Endothelial cell (in vitro differentiated cells): ENCODE measurements at places on chromosomes 5 and 9. TPM values are rescaled to one million over a fixed set of nuclear protein-coding genes. Genes with fewer than 3 reads are reported as not detected.

The CEL gene
- total RNA-seq = 4.2 TPM

The OTP gene
- total RNA-seq = not detected

The SEC16A gene
- total RNA-seq = 79.5 TPM

- H3K4me1 ChIP-seq = no peaks in the 10 kb centered on the region
- DNase-seq = no peak
- no peak overlapping the region for H3K27ac ChIP-seq
- no peak overlapping the region for H3K4me3 ChIP-seq
- no peaks in the 10 kb centered on the region for H3K27me3 ChIP-seq
- H3K36me3 ChIP-seq = no peaks in the 10 kb centered on the region
These were observed 35.6 kb downstream of the C9 start for GRCh38 chr5:39328731-39329130.

DNA sequence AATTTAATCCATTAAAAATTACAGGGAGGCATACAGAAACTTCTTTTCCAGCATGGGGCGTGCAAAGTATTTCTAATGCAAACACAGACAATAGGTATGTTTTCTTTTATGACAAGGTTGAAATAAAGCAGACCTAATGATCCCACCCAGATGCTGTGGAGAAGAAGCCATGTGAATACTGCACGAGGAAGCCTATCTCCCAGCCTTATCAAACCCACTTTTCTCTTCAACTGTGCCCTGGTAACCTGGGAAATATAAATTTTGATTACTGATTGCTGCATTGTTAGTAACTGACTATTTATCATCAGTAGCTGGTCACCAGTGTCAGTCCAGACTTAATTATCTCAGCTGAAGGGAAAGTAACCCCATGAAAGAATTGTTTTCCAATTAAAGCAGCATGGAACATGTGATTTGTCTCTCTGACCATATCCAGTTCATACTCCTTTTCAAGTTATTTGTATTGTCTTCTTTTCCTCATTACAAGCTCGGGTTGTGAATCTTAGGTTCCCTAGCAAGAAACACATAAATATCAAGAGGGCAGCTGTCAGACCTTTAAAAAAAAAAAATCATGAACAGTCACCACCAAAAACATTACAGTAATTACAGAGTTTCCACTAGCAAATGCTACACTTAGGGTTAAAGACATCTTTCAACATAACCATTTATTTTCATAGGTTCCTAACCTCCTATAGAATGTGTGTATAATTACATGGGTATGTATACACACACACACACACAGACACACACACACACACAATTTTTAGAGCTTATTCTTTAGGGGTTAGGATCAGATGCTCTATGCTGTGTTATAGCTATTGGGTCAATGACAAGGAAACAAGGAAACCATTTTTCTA is 50.3 kb downstream of the SEMA6A start:
- no peak overlapping the region for H3K4me3 ChIP-seq
- peaks cover 2% of the 10 kb centered on the region for H3K27me3 ChIP-seq
- H3K4me1 ChIP-seq = peaks cover 64% of the 10 kb centered on the region
- H3K36me3 ChIP-seq = peaks cover 5% of the 10 kb centered on the region
- DNase-seq = no peak

DNA sequence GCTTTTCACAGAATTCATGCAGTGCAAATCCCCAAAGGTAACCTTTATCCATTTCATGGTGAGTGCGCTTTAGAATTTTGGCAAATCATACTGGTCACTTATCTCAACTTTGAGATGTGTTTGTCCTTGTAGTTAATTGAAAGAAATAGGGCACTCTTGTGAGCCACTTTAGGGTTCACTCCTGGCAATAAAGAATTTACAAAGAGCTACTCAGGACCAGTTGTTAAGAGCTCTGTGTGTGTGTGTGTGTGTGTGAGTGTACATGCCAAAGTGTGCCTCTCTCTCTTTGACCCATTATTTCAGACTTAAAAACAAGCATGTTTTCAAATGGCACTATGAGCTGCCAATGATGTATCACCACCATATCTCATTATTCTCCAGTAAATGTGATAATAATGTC is 21.3 kb downstream of the PCA3 start:
- no peak overlapping the region for H3K27ac ChIP-seq
- H3K36me3 ChIP-seq = no peaks in the 10 kb centered on the region
- no peak for DNase-seq
- H3K27me3 ChIP-seq = no peaks in the 10 kb centered on the region

DNA sequence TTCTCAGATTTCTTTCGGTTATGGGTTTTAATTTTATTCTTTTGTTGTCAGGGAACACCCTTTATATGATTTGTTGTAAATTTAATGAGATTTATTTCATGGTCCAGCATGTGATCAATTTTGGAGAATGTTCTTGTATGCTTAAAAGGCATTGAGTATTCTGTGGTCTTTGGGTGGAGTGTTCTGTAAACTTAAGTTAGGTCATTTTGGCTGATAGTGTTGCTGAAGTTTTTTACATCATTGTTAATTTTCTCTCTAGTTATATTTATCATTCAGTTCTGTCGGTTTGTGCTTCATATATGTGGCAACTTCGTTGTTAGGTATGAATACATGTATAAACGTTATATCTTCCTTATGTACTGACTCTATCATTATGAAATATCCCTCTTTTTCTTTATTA is 55.5 kb downstream of the NIPBL start:
- DNase-seq = no peak
- no peaks in the 10 kb centered on the region for H3K36me3 ChIP-seq
- H3K4me3 ChIP-seq = no peak overlapping the region
- H3K4me1 ChIP-seq = peaks cover 7% of the 10 kb centered on the region

DNA sequence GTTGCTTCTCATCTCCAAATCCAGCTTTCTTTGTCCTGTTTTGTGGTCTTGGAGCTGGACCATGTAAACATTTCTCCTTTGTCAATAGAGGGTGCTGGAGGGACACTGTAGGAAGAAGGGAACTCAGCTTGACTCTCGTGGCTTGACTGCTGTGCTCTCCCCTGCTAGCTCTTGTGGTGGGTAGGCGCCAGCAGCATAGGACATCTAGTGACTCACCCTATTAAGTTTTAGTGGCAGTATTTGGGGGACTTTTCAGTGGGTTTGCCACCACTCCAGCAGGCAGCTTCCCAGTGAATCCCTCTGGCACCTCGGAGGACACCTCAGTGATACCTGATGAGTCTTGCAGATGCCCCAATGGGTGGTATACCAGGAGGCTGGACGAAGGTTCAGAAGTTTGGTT is 97.8 kb downstream of the TSSK1B start:
- H3K27ac ChIP-seq = no peak overlapping the region
- peaks cover 4% of the 10 kb centered on the region for H3K4me1 ChIP-seq
- no peaks in the 10 kb centered on the region for H3K36me3 ChIP-seq

DNA sequence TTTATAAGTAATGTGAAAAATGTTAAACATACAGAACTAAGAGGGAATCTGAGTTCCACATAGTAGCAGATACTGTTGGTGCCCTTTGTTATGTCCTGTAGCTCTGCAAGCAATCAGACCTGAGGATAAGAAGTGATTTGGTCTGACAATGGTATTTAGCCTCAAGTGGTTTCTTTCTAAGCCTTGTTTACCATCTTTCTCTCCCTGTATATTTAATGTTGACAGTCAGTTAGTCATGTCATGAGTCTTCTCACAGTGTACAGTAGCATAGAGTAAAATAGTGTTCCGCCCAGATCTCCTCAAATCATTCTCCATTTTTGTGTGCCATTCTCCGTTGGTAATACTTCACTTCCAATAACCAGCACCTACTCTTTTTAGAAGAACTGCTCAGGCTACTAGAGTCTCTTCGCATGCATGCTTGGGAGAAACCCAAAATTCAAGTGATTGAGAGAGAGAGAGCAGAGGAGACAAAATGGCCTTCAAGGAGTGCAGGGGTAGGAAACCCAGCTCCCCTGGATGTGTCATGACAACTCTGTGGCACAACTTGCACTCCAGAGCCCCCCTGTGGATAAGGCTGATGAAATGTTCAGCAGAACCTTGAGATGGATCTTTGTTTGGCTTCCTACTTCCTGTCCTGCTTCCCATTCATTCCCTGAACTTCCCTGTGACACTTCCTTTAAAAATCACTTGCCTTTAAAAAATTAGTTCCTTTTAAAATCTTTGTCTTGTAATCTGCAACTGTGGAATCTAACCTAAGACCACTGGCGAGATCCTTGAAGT is 129.2 kb upstream of the FST start:
- no peaks in the 10 kb centered on the region for H3K27me3 ChIP-seq
- H3K27ac ChIP-seq = peak overlapping the region; percentile 4
- peak; percentile 8 for DNase-seq
- peaks cover 22% of the 10 kb centered on the region for H3K4me1 ChIP-seq
- H3K36me3 ChIP-seq = no peaks in the 10 kb centered on the region
- H3K4me3 ChIP-seq = no peak overlapping the region

DNA sequence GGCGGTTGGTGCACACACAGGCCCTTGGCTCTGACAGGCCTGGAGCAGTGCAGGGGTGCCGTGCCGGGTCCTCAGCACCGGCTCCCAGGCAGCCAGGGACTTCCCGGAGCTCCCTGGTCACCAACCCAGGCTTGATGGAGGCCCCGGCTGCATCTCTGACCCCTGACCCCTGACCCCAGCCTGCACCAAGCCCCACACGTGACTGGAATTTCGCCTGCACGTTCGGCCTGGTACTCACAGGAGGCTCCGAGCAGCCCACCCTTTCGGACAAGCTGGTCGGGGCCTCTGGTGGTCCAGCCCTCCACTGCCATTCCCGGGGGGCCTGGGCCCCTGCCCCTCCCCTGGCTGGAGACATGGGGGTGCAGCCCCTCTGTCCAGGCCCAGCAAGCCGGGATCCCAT is 25.4 kb upstream of the UBAC1 start:
- no peak overlapping the region for H3K4me3 ChIP-seq
- no peaks in the 10 kb centered on the region for H3K36me3 ChIP-seq
- no peak overlapping the region for H3K27ac ChIP-seq
